GM23248 (cell line): ENCODE measurements at places on chromosomes 3 and 15. TPM values are rescaled to one million over a fixed set of nuclear protein-coding genes. Genes with fewer than 3 reads are reported as not detected.

DNA sequence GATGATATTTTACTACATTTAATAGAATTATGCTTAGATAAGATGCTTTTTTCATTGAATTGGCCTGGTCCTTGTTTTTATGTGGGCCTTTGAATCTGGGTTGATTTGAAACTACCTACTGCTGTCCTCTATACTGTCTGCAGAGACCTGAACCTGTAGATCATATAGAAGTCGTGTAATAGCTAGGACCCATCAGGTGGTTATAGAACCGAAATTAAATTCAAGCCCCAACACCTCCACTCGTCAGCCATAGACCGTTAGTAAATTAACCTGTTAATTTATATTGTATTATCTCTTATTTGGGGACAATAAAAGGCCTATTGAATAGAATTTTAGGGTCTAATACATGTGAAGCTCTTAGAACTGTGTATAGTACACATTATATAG lies 108.4 kb downstream of the MBNL1 start:
- no peak for DNase-seq

GRCh38 chr3:99400352-99400751 lies 238.0 kb upstream of the COL8A1 start:
- DNase-seq: no peak

- no peak for DNase-seq
Observed at GRCh38 chr3:4845882-4846281, 133.4 kb upstream of the BHLHE40 start.

Gene RAB6B
- 0.38 and 0.76 TPM in 2 replicates for total RNA-seq

Gene KY
- total RNA-seq: 0.51 and 0.76 TPM in 2 replicates
